WERI-Rb-1 (cell line): ENCODE measurements at places on chromosomes 5 and 9.

DNA sequence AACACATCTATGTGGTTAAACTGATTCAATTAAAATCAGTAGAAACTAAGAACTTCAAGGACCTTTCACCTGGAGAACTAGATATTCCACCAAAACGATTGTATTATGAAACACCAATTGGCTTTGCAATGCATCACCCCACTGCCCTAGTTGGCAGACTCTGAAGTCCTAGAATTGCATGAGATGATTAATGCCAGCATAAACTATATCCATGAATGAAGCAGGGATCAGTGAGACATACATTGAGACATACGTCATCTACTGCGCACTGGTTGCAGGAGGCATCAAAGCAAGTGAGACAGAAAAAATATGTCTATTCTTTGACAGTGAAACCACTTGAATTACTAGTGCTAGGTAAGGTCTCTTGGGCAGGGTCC lies 9.7 kb upstream of the ZNF354A start:
- DNase-seq, result no peak

- DNase-seq, result no peak
These were observed 269.6 kb upstream of the KLF4 start for GRCh38 chr9:107759009-107759822.

- DNase-seq, result no peak
These were observed 89.5 kb upstream of the FSTL4 start for GRCh38 chr5:133701871-133702270.

DNA sequence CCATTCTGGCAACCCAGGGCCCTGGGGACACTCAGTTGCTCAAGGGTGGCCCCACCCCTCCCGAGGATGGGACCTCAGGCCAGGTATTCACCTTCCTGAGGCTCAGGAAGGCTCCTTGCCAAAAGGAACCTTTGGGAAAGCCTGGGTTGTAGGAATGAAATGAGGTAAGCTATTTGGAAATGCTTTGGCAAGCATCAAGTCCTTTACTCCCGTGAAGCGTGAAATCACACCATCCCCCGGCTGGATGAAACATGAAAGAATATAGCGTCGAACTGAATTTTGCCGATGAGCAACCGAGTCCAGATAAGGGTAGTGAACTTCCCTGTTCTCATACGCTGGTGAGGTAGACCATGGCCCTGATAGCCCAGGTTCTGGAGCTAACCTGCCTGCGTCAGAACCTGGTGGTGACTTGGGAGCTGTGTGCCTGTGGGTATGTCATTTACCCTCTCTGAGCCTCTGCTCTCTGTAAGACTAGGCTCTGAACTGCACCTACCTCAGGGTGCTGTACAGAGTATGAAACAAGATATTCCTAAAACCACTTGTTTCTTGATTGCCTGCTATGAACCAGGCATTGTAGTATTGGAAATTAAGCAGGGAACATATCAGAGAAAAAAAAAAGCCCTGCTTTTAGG lies 105.3 kb upstream of the BOD1 start:
- no peak for DNase-seq

- no peak for DNase-seq
These were observed 3.0 kb downstream of the TXNDC15 start for GRCh38 chr5:134877159-134877558.

DNA sequence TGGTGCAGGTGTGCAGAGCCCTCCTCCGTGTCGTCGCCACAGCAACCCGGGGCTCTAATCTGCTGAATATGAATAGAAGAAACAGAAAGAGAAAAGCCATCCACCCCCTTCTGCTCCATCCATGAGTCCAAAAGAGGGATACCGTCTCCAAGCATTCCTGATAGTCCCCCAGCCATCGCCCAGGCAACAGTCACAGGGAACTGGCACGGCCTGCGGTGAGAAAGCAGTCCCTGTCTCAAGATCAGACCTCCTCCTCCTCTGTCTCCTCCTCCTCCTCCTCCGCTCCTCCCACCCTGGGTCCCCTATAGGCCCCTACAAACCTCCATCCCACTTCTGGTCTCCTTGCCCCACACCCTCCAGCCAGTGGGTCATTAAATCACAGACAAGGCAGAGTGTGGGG lies 308.1 kb upstream of the MPDZ start:
- no peak for DNase-seq

GRCh38 chr5:172004824-172005237 lies 1.6 kb downstream of the FBXW11 start:
- no peak for DNase-seq

DNA sequence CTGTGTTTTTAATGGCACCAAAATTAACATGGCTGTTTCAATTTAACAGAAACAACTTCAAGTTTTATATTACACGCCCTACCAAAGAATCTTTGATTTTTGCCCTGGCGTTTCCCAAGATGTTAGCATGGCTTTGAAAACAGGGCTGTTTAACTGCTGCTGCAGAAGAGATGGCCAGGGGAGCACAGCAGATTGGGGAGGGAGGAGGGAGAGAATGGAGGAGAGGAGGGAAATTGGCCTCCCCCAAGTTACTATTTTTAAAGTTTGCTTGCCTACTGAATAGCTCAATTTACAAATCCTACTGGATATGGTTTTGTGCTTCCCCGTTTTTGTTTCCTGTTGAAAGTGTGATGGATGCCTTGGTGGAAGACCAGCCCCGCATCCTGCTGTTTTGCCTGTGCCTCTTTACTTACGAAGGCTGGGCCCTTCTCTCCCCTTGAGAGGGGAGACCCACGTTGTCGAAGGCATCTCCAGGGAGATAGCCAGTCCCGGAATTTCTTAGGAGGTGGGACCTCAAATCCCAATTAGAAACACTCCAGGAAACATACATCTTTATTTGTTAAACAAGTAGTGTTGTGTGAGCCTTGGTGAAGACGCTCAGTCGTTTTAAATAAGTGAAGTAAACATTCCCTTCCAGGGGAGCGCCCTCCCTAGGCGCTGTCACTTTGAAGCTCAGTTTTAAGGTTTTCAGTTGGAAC lies 98.6 kb downstream of the AOPEP start:
- no peak for DNase-seq

DNA sequence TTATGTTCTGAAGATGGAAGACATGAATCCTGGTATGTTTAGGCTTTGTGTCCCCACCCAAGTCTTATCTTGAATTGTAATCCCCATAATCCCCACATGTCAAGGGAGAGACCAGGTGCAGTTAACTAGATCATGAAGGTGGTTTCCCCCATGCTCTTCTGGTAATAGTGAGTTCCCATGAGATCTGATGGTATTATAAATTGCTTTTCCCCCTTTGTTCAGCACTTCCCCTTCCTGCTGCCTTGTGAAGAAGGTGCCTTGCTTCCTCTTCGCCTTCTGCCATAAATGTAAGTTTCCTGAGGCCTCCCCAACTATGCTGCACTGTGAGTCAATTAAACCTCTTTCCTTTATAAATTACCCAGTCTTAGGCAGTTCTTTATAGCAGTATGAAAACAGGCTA lies 229.0 kb downstream of the ARL15 start:
- DNase-seq, result no peak

DNA sequence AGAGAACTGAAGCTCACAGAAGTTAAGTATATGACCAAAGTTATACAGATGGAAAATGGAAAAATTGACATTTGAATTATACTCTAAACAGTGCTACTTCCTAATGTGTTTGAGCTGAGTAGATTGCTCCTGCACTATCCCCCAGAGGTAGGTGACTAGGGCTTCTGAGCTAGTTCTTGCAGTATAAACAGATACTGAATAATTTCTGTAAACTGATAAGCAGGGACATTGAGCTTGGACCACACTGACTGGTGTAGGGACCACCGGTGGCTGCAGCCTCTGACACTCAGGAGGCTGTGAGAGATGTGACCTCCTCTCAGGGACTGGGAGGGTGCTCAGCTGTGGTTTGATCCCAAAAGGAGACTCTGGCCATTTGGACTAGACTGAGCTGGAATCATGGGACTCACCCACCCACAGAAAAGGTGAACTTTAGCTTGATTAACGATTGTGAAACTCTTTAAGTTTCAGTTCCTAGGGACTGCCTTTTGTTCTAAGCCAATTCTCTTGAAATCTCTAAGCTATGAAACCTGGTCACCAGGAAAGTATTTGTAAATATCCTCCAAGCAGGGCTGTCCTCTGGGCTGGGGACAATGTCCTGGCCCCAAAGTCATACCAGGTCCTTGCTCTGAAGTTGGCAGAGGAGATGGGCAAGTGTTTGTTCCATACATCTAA lies 291.5 kb downstream of the SEC61B start:
- DNase-seq, result no peak
